ACHN (cell line): ENCODE measurements at places on chromosomes 1 and 21.
A peak's percentile ranks its signal among the peaks of the same experiment; 100 is the strongest.

DNA sequence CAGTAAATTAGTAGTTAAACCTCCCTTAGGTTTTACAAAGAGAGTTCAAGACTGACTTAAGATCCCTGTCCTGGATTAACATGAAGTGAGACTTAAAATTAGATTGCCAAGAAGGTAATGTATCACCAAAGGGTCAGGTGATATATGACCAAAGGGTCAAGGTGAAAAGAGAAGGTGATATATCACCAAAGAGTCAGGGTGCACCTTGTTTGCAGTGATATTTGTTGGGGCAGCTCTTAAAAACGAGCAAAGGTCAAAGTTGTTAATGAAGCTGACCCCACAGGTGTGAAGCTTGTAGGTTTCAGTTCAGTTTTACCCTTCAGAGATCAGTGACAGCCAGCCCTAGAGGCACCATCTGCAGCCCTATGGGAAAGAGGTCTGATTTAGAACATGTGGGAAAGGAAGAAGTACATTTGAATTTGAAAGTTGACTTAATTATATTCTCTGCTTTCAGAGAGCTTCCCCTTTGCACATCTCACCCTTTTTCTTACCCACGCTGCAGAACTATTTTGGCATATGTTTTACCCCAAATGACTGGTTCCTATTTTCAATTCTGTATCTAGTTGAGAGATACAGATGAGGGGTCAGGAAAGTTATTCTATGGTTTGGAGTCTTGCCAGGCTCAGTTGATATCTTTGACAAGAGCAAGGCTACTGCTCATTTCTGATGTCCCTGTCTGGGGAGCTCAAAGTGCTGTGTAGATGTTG is 170.8 kb downstream of the S1PR1 start:
- no peak for DNase-seq

- no peak for DNase-seq
These were observed 27.9 kb downstream of the CHD5 start for GRCh38 chr1:6152181-6152580.

DNA sequence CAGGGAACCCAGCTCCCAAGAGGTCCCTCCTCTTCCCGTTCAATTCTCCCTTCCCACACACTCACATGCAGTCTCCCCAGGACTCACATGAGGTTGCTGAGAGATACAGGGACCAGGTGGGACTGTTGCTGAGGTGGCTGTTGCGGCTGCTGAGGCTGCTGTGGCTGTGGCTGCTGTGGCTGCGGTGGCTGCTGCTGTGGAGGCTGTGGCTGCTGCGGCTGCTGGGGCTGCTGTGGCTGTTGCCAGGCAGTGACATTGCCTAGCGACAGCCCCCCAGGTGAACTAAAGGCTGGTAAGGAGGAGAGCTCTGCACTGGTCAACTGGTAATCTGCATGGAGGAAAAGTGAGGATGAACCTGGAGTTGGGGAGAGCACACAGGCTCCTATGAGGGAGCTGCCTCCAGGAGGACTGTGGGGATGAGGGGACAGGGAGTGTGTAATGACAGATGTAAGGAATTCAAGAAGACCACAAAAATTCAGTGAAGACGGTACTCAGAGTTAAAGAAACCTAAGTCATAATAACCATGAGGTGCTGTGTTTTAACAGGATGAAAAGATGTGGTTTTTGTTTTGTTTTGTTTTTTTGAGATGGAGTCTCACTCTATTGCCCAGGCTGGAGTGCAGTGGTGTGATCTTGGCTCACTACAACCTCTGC is 31.8 kb downstream of the MEF2D start:
- no peak for DNase-seq

- no peak for DNase-seq
These were observed 14.6 kb downstream of the NR5A2 start for GRCh38 chr1:200042119-200042551.

- DNase-seq: no peak
These were observed 17.8 kb downstream of the SLC16A1 start for GRCh38 chr1:112938210-112938609.

DNA sequence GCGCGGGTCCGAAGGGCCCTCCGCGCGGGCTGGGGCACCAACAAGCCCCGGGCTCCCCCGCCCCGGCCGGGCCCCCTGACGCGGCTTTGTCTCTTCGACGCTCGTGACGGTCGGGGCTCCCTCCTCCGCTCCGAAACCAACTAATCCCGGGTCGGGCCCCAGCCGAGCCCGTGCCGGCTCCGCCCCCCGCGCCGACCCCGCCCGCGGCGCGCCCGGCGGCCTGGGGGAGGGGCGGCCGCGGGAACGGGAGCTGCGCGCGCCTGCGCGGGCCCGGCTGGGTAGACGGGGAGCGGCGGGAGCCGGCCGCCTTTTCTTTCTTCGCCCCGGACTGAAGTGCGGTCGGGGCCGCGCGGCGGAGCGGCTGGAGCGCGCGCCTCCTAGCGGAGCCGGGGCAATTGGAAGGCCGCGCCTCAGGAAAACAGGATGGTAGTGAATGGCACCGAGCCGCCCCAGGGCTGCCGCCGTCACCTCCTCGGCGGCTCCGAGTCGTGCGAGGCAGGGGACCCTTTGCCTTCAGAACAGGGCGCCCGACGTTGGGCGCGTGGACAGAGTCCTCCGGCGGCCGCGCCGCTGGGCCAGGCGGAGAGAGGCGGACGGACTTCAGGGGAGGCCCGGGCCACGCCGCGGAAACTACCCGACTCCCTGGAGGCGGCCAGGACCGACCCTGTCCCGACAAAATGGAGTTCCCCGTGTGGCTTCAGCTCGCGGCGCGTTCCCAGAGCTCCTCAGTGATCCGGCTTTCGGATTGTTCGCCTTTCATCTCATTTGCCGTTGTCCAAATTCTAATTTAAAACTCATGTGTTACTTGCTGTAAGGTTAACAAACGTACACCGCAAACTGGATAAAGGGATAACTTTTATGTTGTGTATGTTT is at the start of gene TP53BP2:
TP53BP2 (minus strand) TSS at position 138 of the 873 bp plus-strand sequence. CDS start 267 bp downstream, outside the sequence.
- DNase-seq: peak; percentile 93

GRCh38 chr1:52460694-52461093 is 56.3 kb downstream of the PRPF38A start:
- DNase-seq: no peak
